ENCODE measurements at places on chromosomes 11 and 22. TPM values are rescaled to one million over a fixed set of nuclear protein-coding genes. Genes with fewer than 3 reads are reported as not detected.

DNA sequence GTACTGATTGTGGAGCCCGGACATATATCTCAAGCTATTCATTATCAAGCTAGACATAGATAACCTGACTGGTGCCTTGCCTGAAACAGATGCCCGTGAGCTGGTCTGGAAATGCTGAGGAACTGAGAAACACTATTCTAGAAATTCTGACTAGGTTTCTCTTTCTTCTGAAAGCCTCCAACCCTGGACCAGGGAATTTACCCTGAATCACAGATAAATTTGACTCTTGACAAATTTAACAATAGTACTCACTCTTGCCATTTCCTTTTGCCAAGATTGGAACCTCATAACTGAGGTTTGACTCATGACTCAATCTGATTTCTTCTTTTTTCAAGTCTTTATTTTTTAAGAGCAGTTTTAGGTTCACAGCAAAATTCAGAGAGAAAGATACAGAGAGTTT lies 189.6 kb upstream of the SYN3 start:
- H3K27me3 ChIP-seq: no peaks in the 10 kb centered on the region
- DNase-seq: no peak
- H3K27ac ChIP-seq: no peak overlapping the region
- H3K4me3 ChIP-seq: no peak overlapping the region
- H3K36me3 ChIP-seq: no peaks in the 10 kb centered on the region

DNA sequence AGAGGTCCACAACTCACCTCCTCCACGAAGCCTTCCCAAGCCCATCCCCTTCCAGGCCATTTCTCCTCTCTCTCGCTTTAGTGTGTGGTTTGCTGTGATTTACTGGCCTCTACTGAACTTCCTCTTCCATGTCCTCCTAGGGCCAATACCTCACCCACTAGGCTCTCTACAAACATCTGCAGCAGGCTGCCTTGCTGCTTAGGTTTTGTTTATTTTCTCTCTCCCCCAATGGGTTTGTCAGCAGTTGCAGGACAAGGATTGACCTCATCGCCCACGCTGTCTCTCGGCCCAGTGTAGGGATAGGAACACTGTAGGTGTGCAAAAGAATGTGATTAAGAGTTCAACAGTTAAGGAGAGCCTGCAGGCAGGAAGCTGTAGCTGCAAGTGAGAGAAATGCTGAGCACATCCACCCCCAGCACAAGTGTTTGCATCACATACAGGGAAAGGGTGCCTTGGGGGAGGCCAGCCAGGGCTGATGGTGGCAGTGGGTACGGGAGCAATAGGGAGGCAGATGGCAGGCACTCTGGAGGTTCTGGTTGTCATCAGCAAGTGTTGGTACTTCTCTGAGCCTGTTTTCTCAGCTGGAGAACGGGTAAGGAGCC lies 1.4 kb downstream of the PC start:
- peak overlapping the region; percentile 81 for H3K27ac ChIP-seq
- H3K27me3 ChIP-seq: no peaks in the 10 kb centered on the region
- peak; percentile 70 for DNase-seq
- no peak overlapping the region for H3K4me3 ChIP-seq

- H3K27me3 ChIP-seq: no peaks in the 10 kb centered on the region
- H3K36me3 ChIP-seq: no peaks in the 10 kb centered on the region
- no peaks in the 10 kb centered on the region for H3K4me1 ChIP-seq
- no peak overlapping the region for H3K4me3 ChIP-seq
- DNase-seq: no peak
Observed at GRCh38 chr11:78651923-78652842, 77.5 kb upstream of the NARS2 start.

MS4A12 gene
- total RNA-seq: 0.41 TPM

PKDREJ gene
- total RNA-seq: 0.36 TPM

DNA sequence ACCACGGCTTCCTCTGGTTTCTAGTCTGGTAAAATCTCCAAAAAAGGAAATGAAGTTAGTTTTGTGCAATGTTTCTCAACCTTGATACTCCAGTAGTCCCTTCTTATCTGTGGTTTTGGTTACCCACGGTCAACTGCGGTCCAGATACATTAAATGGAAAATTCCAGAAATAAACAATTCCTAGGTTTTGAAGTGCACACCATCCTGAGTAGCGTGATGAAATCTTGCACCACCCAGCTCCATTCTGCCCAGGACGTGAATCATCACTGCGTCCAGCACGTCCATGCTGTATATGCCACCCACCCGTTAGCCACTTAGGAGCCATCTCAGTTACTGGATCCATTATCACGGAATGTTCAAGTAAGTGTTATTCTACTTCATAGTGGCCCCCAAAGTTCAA lies 117.0 kb downstream of the FBXO7 start:
- H3K4me1 ChIP-seq: no peaks in the 10 kb centered on the region
- no peak for DNase-seq
- no peaks in the 10 kb centered on the region for H3K27me3 ChIP-seq
- no peak overlapping the region for H3K4me3 ChIP-seq

CCDC89 gene
- total RNA-seq: 2.6 TPM

GRCh38 chr22:36117053-36117554 lies 43.5 kb downstream of the APOL3 start:
- no peaks in the 10 kb centered on the region for H3K27me3 ChIP-seq
- no peak overlapping the region for H3K4me3 ChIP-seq
- no peak overlapping the region for H3K27ac ChIP-seq
- peak; percentile 46 for DNase-seq

DNA sequence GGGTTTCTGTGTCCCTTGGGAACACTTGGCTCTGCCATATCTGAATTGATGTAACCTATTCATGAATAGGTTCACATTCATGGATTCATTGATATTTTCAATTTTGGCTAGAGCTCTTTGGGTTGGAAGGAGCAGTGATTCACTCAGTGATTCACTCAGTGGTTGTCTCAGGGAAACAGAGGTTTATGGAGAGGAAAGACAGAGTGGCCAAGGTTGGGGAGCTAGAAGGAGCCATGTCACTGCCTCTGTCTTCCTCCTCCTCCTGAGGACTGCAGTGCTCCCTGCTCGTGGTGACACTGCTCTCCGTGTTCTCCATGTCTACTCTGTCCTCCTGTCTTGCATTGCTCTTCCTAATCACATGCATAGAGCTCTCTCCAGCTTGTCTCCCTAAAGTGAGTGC lies 17.4 kb downstream of the CEP164 start:
- H3K36me3 ChIP-seq: peaks cover 73% of the 10 kb centered on the region
- no peak for DNase-seq
- no peaks in the 10 kb centered on the region for H3K4me1 ChIP-seq
- no peaks in the 10 kb centered on the region for H3K27me3 ChIP-seq
- no peak overlapping the region for H3K27ac ChIP-seq

GRCh38 chr11:19627566-19627965 lies 85.1 kb upstream of the NAV2 start:
- peaks cover 19% of the 10 kb centered on the region for H3K4me1 ChIP-seq
- no peaks in the 10 kb centered on the region for H3K27me3 ChIP-seq
- no peaks in the 10 kb centered on the region for H3K36me3 ChIP-seq
- peak overlapping the region; percentile 77 for H3K27ac ChIP-seq
- no peak overlapping the region for H3K4me3 ChIP-seq

HOATZ gene
- total RNA-seq: not detected

DNA sequence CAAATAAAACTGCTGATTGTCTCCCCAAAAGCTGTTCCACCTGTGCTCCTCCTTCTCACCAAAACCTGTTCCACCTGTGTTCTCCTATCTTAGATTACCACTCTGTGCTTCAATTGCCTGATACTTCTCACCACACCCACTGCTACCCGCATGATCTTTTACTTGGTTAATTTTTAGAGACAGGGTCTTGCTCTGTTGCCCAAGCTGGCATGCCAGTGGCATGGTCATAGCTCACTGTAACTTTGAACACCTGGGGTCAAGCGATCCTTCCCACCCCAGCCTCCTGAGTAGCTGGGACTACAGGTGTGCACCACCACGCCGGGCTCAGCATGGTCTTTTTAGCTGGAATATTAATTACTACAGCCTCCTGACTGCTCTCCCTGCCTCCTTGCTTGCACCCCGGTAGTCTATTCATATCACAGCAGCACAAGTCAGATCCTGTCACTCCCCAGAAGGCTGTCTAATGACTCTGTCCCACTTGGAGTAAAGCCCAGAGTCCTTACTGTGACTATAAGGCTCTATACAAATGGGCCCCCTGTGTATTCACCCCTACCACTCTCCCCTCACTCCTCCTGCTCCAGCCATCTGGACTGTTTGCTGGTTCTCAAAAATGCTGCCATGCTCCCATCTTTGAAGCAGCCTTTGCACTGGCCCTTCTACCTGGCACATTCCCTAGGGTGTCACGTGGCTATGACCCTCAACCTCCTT lies 3.5 kb downstream of the C11orf91 start:
- H3K27me3 ChIP-seq: no peaks in the 10 kb centered on the region
- no peaks in the 10 kb centered on the region for H3K4me1 ChIP-seq
- no peak overlapping the region for H3K4me3 ChIP-seq
- no peak for DNase-seq
- H3K27ac ChIP-seq: no peak overlapping the region
- H3K36me3 ChIP-seq: no peaks in the 10 kb centered on the region

- H3K27ac ChIP-seq: no peak overlapping the region
- H3K4me3 ChIP-seq: no peak overlapping the region
- no peaks in the 10 kb centered on the region for H3K36me3 ChIP-seq
- peaks cover 5% of the 10 kb centered on the region for H3K4me1 ChIP-seq
- no peak for DNase-seq
Observed at GRCh38 chr11:100806296-100806695, 119.2 kb downstream of the ARHGAP42 start.

GRCh38 chr11:20050551-20051333 lies 109.5 kb downstream of the DBX1 start:
- H3K4me1 ChIP-seq: peaks cover 60% of the 10 kb centered on the region
- peaks cover 75% of the 10 kb centered on the region for H3K36me3 ChIP-seq
- no peak overlapping the region for H3K4me3 ChIP-seq
- DNase-seq: no peak

FOLH1 gene
- total RNA-seq: 4.6 TPM

CALCA gene
- total RNA-seq: not detected

DNA sequence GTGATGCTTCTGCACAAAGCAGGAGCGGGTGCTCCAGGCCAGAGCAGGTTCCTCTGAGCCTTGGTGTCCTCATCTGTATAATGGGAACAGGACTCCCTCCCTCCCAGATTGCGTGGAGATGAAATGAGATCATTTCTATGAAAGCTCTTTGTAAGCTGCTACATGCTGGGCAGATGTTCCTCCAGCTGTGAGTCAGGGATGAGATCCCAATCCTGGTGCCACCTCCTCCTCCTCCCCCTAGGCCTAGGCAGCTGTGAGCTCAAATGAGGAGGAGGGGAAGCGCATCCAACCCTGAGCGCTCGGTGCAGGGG lies 7.0 kb upstream of the CABP2 start:
- no peaks in the 10 kb centered on the region for H3K36me3 ChIP-seq
- H3K4me3 ChIP-seq: no peak overlapping the region
- H3K4me1 ChIP-seq: no peaks in the 10 kb centered on the region
- no peaks in the 10 kb centered on the region for H3K27me3 ChIP-seq
- no peak for DNase-seq

- no peak overlapping the region for H3K27ac ChIP-seq
- DNase-seq: no peak
- no peaks in the 10 kb centered on the region for H3K27me3 ChIP-seq
- no peaks in the 10 kb centered on the region for H3K36me3 ChIP-seq
- peaks cover 28% of the 10 kb centered on the region for H3K4me1 ChIP-seq
Observed at GRCh38 chr11:858762-859339, 16.2 kb downstream of the TSPAN4 start.

- H3K27ac ChIP-seq: no peak overlapping the region
- no peak for DNase-seq
- H3K36me3 ChIP-seq: no peaks in the 10 kb centered on the region
- peaks cover 17% of the 10 kb centered on the region for H3K27me3 ChIP-seq
- no peaks in the 10 kb centered on the region for H3K4me1 ChIP-seq
- no peak overlapping the region for H3K4me3 ChIP-seq
Observed at GRCh38 chr11:107593951-107594350, 3.0 kb downstream of the ELMOD1 start.

FIBIN gene
- total RNA-seq: 36.1 TPM

DNA sequence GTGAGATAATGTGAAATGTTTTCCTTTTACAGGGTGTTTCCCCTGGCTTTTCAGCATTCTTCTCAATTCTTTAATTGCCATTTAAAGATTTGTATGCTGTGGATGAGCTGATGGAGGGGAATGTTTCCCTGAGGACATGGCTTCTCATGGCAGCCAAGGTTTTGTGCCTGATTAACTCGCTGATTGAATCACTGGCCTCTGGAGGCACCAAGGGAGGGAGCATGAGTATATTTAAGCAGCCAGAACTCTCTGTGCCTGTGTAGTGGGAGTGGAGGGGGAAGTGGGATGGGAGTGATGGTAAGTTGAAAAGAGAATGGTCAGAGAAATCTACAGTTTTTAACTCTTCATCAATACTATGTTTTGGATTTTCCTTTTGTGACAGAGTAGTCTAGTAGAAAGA lies 88.7 kb downstream of the STIM1 start:
- no peaks in the 10 kb centered on the region for H3K36me3 ChIP-seq
- no peak for DNase-seq
- peak overlapping the region; percentile 49 for H3K27ac ChIP-seq
- no peaks in the 10 kb centered on the region for H3K27me3 ChIP-seq
- H3K4me1 ChIP-seq: peaks cover 64% of the 10 kb centered on the region
- no peak overlapping the region for H3K4me3 ChIP-seq

- peaks cover 2% of the 10 kb centered on the region for H3K4me1 ChIP-seq
- DNase-seq: no peak
- peak overlapping the region; percentile 89 for H3K4me3 ChIP-seq
- peak overlapping the region; percentile 89 for H3K27ac ChIP-seq
- H3K27me3 ChIP-seq: no peaks in the 10 kb centered on the region
Observed at GRCh38 chr11:114440971-114441763, 1.9 kb downstream of the REXO2 start.

DNA sequence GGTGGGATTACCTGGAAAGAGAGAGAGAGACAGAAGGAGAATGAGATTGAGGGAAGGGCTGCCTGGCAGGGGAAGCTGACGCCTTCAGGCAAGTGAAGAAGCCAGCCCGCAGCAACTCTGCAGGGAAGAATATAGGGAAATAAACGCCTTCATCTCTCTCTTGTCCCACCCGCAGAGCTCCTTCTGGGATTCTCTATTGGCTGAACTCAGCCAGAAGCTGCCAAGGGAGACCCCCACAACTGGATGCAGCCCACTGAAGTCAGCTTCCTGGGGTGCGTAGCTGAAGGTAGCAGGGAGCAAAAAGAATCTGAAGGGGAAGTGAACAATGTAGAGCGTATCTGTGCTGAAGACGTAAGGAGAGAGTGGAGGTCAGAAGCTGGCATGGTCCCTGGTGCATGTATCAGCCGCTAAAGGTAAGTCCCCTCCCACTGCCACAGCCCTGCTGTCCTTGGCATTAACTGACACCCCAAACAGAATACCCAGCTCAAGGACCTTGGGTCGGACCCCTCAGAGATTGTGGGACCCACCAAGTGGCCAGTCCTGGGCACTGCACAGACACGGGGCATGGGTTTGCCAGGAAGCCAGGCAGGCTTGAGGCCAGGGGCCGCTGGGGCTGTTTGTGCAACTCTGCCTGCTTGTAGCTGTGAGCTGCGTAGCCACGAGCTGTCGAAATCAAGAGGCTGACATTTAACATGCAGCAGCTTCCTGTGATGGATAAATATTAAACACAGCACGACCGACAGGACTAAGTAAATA lies 469.9 kb downstream of the MN1 start:
- DNase-seq: peak; percentile 74
- H3K4me1 ChIP-seq: peaks cover 6% of the 10 kb centered on the region
- no peak overlapping the region for H3K27ac ChIP-seq

- H3K27ac ChIP-seq: peak overlapping the region; percentile 88
- no peaks in the 10 kb centered on the region for H3K36me3 ChIP-seq
- peak; percentile 81 for DNase-seq
- H3K4me3 ChIP-seq: no peak overlapping the region
Observed at GRCh38 chr22:42937164-42937843, 77.6 kb downstream of the PACSIN2 start.
